CD4-positive, alpha-beta T cell treated with Interferon alpha-2 for 1 hour (primary cell): ENCODE measurements at places on chromosomes 2 and 18.

GRCh38 chr2:132621131-132621875 lies 48.7 kb downstream of the LYPD1 start:
- DNase-seq: no peak

- DNase-seq: no peak
Measured at GRCh38 chr2:72003124-72003523, 144.5 kb downstream of the CYP26B1 start.

GRCh38 chr2:41000906-41001305 lies 549.0 kb upstream of the SLC8A1 start:
- DNase-seq: no peak

DNA sequence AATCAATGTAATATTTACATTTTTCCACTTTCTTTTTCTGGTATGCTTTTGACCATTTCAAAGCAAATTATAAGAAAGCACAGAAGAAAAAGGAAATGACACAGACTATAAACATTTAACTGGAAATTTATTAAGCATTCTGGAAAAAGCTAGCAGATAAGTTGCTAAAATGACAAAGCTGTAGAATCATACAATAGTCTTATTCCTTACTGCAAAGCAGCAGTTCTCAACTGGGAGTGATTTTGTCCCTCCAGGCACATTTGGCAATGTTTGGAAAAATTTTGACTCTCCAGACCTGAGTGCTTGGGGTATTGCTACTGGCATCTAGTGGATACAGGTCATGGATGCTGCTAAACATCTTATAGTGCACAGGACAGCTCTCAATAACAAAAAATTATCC lies 75.1 kb downstream of the MBD5 start:
- no peak for DNase-seq

DNA sequence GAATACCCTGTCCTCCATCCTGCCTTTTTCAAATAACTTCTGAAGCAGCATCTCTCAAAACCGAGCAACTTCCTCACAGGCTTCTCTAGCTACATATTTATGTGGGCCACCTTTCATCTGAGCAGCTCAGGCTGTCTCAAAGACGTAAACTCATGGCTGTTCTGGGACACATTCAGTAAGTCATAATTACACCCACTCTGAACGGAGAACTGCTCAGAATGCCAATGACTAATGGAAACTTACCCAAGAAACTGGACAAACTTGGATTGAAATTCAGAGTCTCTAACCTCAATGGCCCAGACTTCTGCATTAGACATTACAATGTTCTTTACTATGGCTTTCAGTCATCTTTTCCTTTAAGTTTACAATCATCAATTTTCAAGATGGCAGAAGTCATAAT lies 145.2 kb downstream of the RAD51AP2 start:
- no peak for DNase-seq

DNA sequence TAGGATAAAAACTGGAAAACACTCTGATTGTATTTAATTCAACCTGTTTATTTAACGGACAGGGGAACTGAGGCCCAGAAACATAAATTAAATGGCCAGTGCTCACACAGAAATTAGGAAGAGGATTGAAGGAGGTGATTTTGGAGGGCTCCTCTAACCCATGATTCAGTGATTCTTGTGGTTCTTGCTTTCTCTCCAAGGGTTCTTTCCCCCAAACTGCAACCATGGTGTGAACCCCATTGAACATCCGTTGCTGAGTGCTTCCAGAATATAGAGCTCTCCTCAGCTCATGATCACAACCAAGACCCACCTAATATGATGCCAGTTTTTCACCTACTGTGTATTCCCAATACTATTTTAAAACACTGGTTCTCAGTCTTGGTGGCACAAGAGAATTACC lies 41.4 kb downstream of the BMP10 start:
- peak; percentile 24 for DNase-seq
